ENCODE measurements at places on chromosomes 13 and 19.

GRCh38 chr19:58468216-58468839, 1.4 kb downstream of the ZNF324 start:
- no peak for DNase-seq

DNA sequence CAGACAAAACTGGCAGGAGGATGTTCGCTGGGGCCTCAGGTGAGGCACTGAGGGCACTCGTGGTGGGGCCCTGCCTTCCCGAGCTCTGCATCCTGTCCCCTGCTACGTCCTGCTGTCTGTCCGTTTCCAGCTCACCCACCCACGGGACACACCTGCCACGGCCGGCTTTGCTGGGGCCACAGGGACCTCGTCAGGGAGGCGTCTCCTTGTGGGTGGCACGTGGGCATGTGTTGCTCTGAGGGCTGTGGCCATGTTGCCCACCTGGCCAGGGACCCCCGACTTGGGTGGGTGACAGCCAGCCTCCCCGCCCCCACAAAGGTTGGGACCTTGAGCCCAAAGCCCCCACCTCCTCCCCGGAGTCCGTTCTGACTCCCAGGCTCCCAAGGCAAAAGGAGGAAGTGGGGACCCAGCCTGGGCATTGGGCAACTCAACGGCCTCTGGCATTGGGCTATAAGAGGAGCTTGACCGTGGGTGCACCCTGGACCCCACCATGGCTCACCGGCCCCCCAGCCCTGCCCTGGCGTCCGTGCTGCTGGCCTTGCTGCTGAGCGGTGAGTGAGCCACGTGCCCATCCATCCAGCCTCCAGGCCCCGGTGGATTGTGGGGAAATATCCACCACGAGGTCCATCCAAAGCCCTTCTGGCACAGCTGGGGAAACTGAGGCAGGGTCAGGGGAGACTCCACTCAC, at the start of gene PRTN3:
TSS of gene PRTN3 (plus strand) at position 481 of the 688 bp plus-strand sequence. CDS start at position 491, 10 bp downstream.
- no peak for DNase-seq

GRCh38 chr13:97004096-97004876, 10.0 kb upstream of the OXGR1 start:
- DNase-seq = no peak

- DNase-seq = no peak
Measured at GRCh38 chr19:28701491-28701890, 511.5 kb downstream of the UQCRFS1 start.
